Mesothelial cell of epicardium (in vitro differentiated cells): ENCODE measurements at places on chromosomes 13 and 19.
A peak's percentile ranks its signal among the peaks of the same experiment; 100 is the strongest.

DNA sequence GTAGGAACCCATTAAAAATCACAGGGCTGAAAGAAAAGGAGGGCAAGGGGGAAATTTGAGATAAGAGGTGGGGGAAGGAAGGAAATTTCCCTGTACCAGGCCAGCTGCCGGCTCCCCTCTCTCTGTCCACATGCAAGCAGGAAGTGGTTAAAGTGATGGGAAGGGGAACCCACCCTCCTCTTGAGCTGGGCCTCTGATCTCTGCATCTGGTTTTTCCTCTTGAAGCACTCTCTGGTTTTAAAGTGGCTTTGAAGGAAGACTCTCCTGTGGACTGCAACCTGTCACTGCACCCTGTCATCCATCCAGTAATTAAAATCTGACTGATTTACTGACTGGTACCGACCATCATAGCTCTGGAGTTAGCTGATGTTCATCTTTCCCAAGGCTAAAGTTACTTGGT is 239.6 kb downstream of the TSHZ3 start:
- no peak for DNase-seq

DNA sequence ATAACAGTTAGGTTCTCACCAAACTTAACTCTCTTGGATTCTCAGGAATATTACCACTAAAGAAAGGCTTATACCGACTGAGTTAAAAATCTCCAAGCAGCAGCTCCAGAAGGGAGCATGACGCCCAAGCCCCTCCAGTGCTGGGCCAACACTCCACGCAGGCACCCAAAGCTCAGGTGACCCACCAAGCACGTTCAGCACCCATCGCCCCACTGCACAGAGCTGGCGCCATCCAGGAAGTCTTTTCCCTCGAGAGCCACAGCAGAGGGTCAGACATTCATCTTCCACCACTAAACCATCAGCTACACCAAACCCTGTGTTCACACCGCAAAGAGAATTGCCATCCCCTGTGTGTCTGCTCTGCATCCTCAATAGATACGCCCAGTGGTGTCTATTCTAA is 65.7 kb downstream of the SOX1 start:
- no peak for DNase-seq

DNA sequence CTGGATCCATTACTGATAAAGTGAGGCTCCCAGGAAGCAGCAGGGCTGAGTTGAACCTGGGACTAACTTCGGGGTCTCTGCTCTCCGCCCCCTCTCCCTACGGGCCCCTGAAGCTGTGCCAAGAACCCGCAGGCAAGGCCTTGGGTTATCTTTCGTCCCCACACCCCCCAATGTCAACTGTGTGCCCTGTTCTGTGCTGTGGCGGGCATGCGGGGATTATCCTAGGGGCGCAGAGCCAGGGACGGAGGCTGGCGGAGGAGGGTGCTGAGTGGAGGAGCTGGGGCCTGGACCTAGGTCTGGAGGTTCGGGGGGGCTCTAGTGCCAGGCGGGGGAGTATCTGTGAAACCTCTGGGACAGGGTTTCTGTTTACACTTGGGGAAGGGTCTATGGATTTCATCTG is 26.4 kb downstream of the RFX1 start:
- no peak for DNase-seq

DNA sequence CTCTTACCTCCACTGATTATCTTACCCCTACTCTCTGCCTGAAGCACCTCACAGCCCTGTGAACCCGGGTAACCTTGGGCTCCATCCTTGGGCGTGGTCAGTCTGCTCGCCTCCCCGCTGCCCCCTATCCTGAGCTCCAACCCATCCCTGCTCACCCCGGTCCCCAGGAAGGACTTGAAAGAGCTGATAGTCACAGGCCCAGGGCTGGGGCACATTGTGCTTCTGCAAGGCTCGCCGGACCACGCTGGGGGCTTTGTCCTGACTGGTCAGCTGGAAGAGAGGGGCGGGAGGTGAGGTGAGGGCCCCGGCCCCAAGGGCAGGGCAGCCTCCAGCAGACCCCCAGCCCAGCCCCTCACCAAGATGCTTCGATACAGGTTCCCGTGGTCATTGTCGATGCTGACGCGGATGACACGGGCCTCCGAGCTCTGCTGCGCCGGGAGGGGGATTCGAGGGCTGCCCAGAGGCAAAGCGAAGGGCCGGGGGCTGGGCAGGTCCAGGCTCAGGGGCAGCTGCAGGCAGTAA is 13.0 kb upstream of the EPOR start:
- no peak for DNase-seq

- DNase-seq = no peak
Observed at GRCh38 chr13:101127741-101128353, 288.5 kb downstream of the NALCN start.

GRCh38 chr13:113835461-113836270 is 28.2 kb downstream of the GAS6 start:
- DNase-seq = no peak

- DNase-seq = no peak
Observed at GRCh38 chr13:92768602-92769001, 458.0 kb upstream of the GPC6 start.

DNA sequence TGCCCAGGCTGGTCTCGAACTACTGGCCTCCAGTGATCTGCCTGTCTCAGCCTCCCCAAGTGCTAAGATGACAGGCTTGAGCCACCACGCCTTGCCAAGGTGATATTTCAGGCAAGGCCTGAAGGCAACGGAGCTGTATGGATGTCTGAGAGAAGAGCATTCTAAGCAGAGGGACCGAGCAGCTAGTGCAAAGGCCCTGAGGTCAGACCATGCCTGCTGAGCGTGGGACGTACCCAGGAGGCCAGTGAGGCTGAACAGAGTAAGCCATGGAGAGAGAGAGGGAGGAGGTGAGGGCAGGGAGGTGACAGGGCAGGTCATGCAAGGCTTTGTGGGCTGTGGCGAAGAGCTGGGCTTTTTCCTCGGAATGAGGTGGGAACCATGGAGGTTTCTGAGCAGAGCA is 3.4 kb upstream of the SLC44A2 start:
- no peak for DNase-seq

DNA sequence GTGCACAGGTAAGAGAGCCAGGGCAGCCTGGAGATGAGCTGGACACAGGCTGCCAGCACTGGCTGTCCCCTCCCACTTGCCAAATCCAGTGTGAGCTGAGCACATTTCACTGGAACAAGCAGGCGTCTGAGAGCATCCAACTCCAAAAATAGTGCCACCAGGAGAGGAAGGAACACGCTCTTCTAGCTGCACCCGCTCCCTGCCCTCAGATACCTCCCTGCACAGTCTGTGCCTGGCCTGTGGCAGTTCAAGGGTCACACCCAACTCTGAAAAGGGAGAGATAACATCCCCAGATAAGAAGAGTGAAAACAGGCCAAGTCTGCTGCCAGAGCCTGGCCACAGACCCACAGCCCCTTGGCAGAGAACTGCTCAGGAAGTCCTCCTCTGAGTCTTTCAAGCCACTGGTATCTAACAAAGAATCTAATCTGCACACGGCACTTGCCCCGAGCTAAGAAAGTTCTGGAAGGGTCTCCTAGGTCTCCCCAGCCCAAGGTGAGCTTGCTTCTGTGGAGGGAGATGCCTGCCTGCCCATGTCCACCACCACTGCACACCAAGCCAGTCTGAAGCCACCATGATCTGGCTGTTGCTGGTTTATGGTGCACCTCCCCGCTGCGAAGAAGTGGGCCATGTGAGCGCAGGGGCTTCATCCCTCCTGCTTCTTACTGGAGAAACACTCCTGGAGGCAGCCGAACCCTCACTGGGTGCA is 14.7 kb downstream of the ELL start:
- DNase-seq = no peak

GRCh38 chr13:62085337-62086229 is 669.9 kb upstream of the PCDH20 start:
- no peak for DNase-seq

- DNase-seq = no peak
Observed at GRCh38 chr13:102897371-102898138, 51.7 kb downstream of the ERCC5 start.

GRCh38 chr19:11692127-11692790 is 46.5 kb downstream of the ZNF823 start:
- no peak for DNase-seq

DNA sequence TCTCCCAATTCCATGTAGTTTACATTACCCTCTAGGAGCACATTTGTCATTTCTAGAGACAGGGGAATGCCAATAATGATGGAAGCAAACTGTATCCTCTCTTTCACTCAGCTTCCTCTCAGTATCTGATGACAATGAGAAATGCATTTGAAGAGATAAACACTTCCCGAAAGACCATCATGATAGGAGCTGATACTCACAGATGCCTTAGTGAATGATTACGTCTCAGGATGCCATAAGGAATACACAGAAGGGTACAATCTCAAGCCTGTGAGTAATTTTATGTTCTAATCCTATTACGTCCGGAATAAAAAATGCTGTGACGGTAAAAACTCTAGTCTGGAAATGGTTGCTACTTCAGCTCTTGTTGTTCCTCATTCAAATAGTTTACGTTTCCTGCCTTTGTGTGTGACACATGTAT is 663.8 kb upstream of the MIR17HG start:
- no peak for DNase-seq

- no peak for DNase-seq
Observed at GRCh38 chr13:97145057-97145456, 77.1 kb upstream of the MBNL2 start.

DNA sequence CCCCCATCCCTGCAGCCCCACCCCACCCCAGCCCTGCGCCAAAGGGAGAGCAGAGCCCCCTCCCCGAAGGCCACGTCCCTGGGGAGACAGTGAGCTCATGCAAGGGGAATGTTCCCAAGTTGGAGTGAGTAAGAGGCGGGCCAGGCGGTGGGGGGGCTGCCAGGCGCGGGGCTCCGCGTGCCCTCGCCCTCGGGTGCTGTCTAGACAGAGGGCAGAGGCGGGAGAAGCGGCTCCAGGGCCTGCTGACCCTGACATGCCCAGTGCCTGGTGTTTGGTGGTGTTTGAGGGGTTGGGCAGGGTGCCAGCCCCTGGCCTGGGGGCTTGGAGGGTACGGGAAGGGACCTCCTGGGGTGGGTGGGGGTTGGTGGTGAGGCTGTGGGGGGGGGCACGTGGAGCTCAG is 1.0 kb downstream of the FSTL3 start:
- peak; percentile 40 for DNase-seq

DNA sequence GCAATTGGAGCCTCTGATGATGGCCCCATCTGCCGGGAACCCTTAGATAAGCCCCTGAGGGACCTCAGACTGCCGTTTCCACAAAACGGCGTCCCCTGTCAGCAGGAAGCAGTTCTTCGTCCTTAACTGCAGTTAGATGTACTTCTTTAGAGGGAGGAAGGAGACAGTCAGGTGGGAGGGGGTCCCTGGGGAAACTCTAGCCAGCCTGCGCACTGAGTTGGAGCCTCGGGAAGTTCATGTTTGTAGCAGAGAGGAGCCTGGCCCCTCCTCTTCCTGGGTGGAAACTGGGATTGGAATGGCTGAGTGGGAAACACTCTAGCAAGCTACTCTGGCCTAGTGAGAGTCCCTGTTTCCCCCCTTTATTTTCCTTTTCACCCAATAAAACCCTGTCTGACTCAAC is 612.4 kb downstream of the PCDH9 start:
- no peak for DNase-seq

DNA sequence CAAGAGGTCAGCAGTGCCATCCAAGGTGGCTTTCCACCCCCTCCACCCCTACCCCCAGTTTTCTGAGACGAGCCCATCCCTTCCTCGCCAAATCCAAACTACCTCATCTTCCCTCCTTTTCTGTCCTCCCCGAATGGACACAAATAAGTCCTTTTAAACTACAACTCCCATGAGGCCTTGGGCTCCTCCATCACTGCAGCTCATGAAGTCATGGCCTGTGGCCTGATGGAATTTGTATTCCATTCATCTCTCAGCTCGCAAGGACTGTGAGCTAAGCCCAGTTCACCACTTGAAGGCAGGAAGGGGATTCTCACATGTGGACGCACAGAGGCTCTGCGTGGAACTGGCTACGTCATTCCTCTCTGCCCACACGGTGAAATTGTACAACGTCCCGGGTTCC is 12.5 kb downstream of the PTPRH start:
- DNase-seq = no peak

DNA sequence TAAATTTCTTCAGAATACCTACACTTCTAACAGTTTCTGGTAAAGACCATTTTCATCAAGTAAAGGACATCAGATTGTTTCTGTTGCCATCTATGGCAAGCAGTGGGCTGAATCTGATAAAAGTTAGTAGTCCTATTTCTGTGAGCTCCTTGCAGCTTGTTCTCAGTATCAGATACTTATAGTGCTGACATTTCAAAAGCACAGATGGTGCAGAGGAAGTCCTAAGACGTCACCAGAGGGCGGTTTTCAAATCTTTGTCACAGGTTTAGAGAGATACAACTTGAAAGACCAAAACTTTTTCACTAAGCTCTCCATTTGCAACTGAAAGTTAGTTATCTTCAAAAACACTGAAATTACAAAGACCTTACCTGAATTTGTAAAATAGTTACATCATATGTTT is 719.8 kb downstream of the SLITRK1 start:
- no peak for DNase-seq

- no peak for DNase-seq
Observed at GRCh38 chr13:23180711-23181110, at the start of gene SGCG. SGCG (plus strand) TSS chr13:23180979; CDS start chr13:23203695, 22,716 bp downstream.

DNA sequence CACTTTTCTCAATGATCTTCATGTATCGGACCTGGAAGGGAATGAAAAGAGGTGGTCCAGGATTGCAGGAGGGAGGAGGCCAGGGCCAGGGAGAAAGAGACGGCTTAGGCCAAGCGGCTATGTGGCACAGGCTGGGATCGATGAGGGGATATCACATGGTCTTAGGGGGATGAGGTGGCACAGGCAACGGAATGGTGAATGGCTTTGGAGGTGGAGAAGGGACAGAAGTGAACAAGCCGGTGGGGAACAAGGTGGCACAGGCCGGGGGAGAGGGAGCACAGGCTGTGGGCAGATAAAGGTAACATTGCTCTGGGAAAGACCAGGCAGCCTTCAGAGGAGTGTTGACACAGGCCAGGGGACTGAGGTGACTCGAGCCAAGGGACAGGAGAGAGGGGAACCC is 5.7 kb upstream of the CDKN2D start:
- DNase-seq = no peak

DNA sequence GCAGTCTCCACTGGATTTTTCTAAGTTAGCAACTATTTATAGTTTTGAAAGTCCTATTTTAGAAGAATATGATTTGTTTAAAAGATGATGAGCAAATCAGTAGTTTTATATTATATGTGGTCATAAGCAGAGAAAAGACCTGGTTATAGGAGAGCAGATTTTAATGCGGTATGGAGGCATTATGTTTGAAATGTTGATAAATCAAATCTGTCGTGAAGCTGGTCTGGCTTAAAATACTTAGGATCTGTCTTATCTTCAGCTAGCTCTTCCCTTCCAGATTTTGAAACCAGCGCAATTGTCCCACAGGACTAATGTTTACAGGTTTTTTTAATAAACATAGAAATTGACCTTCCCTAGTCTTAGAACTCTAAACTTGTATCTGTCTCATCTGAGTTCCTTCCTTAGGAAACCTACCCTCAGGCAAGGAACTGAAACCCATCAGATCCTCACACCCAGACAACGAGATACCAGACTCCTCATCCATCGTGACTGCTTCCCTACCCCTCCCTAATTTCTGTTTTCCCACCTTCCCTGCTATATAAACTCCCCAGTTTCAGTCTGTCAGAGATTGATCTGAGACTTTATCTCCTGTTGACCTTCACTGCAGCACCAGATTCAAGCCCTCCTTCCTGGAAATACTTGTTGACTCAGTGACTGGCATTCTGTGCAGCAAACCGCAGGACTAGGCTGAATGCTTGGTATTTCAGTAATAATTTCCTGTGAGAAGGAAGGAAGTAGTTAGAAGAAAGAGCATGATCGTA is 37.8 kb upstream of the CXCL17 start:
- DNase-seq = no peak

- no peak for DNase-seq
Observed at GRCh38 chr13:27080018-27080948, 91.3 kb downstream of the USP12 start.

GRCh38 chr13:50404116-50404515 is 388.9 kb downstream of the KCNRG start:
- no peak for DNase-seq
